ENCODE measurements at places on chromosomes 5 and 9.

- no peak for DNase-seq
These were observed 443.8 kb downstream of the SPOCK1 start for GRCh38 chr5:137055271-137055872.

DNA sequence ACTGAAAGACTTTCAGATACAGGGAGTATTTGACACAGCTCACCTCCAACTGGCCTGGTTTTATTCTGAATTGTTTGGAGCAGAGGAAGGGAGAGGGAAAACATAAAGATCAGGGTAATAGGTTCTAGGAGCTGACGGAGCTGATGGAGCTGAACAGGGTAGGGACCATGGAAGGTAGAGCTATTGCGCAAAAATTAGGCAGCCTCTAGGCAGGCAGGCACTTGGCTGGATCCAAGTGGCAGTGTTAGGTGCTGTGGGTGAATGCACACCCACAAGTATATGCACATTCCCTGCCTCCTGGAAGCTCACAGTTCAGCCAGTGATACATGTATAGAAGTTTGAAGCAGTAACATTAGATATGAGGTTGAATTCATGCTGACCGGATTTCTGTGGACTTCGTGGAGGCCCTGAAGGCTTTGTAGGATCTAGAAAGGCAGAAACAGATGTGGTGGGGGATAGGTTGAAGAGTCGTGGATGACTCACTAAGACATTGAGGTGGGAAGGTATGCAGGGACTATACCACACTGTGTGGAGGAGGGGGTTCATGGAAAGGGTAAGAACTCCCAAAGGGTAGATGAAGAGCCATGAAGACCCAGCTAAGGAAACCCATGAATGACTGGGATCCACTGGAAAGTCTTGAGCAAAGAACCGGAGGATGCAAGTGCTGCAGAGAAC is 50.8 kb downstream of the WWC1 start:
- DNase-seq: peak; percentile 90

GRCh38 chr9:130347931-130348330 is 82.4 kb downstream of the HMCN2 start:
- no peak for DNase-seq

- no peak for DNase-seq
These were observed 51.3 kb downstream of the SPTAN1 start for GRCh38 chr9:128603697-128604096.

- DNase-seq: peak; percentile 59
These were observed 13.4 kb upstream of the XPA start for GRCh38 chr9:97710356-97711222.

Data from fibroblast of skin of right quadriceps (primary cell).